Naive thymus-derived CD4-positive, alpha-beta T cell (primary cell): ENCODE measurements at places on chromosomes 3 and 15. TPM values are rescaled to one million over a fixed set of nuclear protein-coding genes. Genes with fewer than 3 reads are reported as not detected.

Gene WDR93
- total RNA-seq: not detected

Gene CLPX
- 54.8 TPM for total RNA-seq

Gene SIAH2
- 19.8 TPM for total RNA-seq

Gene PLSCR2
- not detected for total RNA-seq

Gene VILL
- 29.5 TPM for total RNA-seq

Gene PTH1R
- total RNA-seq: not detected

Gene CELSR3
- total RNA-seq: 3.4 TPM

Gene TM6SF1
- total RNA-seq: 1.3 TPM

Gene ACAN
- total RNA-seq: not detected
